CD4-positive, alpha-beta T cell treated with Interleukin-1 beta for 1 hour (primary cell): ENCODE measurements at places on chromosomes 5 and 9.
A peak's percentile ranks its signal among the peaks of the same experiment; 100 is the strongest.

DNA sequence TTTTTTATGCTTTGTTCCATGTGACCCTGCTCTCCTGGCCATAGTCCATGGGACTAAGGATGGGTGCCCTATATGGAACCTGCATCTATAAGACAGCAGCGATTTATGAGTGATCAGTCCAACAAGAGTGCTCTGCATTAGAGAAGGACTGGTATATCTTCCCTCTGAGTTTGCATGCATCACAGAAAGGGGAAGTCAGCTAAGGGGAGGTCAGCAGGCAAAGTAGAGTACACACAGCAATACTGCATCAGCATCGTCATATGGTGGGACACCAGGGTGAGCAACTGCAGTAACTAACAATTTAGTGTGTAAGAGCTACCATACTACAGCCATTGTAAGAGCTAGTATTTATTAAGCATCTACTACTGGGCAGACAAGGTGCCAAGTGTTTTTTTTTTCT, 311.3 kb downstream of the NDUFS4 start:
- DNase-seq = no peak

- no peak for DNase-seq
Observed at GRCh38 chr5:127316011-127316410, 25.4 kb downstream of the MEGF10 start.

- peak; percentile 59 for DNase-seq
Observed at GRCh38 chr9:37747271-37747753, 6.3 kb upstream of the TRMT10B start.

GRCh38 chr5:129899454-129899853, 4.8 kb upstream of the CHSY3 start:
- DNase-seq = no peak

DNA sequence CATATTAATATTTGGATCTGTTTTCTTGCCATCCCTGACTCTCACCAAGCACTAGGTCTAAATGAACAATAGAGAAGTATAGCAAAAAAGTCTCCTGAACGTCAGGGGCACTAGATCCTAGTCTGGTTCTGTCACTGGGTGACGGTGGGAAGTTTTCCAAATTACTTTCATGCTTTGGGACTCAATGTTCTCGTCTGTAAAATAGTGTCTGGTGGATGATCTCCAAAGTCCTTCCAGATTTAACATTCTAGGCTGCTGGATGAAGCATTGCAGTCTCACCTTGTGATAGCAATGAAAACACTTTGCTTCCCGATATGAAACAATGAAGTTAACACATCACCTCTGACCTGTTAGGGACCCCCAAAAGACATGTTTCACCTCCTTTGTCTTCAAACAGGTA, 199.3 kb downstream of the SEC61B start:
- no peak for DNase-seq

GRCh38 chr5:135309391-135310327, 89.4 kb downstream of the MACROH2A1 start:
- DNase-seq = no peak

- DNase-seq = no peak
Observed at GRCh38 chr9:100652850-100653249, 75.0 kb downstream of the CAVIN4 start.

GRCh38 chr9:91746904-91747303, 203.1 kb downstream of the ROR2 start:
- DNase-seq = no peak

- DNase-seq = no peak
Observed at GRCh38 chr5:67245259-67245846, 48.8 kb upstream of the CD180 start.

DNA sequence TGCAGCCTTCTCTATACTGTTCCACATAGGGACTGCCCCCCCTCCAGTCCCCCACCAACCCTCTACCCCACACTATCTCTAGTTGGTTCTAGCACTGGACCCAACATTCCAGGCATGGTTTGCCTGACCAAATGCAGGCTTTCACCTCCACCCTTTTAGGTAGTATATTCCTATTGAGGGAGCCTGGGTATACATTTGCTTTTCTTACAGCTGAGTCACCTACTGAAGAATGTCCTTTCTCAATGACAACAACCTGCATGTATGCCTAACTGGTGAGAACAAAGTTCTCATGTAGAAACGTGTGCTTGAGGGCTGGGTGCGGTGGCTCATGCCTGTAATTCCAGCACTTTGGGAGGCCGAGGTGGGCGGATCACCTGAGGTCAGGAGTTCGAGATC, 8.2 kb downstream of the TNIP1 start:
- DNase-seq = no peak
